NCI-H226 (cell line): ENCODE measurements at places on chromosomes 6 and 20.

GRCh38 chr20:52888096-52888495 is 84.1 kb upstream of the TSHZ2 start:
- DNase-seq = no peak

- no peak for DNase-seq
Measured at GRCh38 chr6:69732640-69733039, 64.2 kb downstream of the LMBRD1 start.

- peak; percentile 90 for DNase-seq
Measured at GRCh38 chr20:36467076-36467999, 74.0 kb upstream of the MYL9 start.

DNA sequence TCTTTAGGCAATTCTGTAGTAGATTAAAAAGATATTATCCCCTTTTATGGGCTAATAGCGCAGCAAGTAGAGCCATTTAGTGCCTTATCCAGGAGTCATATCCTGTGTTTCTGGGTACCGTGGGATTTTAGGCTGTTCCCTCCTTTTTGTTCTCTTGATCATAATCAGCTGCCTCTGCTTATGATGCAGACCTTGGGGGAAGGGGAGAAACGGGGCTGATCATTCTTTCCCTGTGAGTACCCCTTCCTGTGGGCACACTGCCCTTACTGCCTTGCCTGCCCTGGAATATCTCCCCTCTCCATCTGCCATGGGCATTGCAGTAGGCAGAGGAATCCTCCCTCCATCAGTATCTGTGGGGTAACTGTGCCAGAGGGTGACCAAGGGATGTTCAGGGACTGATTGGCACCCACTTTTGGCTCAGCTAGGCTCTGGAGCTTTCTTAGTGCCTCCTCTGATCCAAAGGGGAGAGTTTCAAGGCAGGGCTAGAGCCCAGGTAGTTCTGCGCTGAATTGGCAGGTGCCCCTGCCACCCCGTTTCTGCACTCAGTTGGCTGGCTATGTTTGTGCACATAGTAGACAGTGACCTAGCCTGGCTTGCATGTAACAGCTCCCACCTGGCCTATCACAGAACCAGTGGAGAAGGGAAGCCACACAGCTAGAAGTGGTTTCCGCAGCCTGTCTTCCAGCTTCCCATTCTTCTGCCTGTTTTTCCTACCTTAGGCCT is 103.3 kb downstream of the FIG4 start:
- peak; percentile 73 for DNase-seq

- DNase-seq = peak; percentile 20
Measured at GRCh38 chr6:109393157-109393885, 11.1 kb upstream of the CD164 start.

GRCh38 chr6:135576055-135576454 is 78.5 kb upstream of the AHI1 start:
- DNase-seq = peak; percentile 37

- no peak for DNase-seq
Measured at GRCh38 chr20:9966966-9967365, 67.8 kb upstream of the ANKEF1 start.

- no peak for DNase-seq
Measured at GRCh38 chr6:51019806-51020205, 201.1 kb downstream of the TFAP2B start.

DNA sequence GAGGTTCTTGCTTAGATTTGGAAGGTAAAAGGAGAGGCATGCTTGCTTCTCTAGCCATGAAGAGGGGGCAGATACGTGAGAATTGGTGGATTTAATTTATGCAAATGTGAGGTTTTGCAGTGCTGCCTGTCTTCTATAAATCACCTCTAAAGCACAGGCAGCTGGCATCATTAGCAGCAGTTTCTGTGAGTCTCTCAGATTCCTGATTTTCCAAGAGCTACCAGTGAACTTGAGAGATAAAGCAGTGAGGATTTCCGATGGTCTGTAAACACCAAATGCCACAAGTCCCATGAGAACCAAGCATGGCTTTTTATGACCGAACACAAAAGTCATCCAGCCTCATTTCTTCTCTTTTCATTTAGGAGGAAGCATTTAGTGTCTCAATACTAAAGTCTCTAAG is 3.2 kb upstream of the SIRPB2 start:
- DNase-seq = no peak

GRCh38 chr6:119934816-119935215 is 585.3 kb upstream of the MAN1A1 start:
- DNase-seq = no peak

DNA sequence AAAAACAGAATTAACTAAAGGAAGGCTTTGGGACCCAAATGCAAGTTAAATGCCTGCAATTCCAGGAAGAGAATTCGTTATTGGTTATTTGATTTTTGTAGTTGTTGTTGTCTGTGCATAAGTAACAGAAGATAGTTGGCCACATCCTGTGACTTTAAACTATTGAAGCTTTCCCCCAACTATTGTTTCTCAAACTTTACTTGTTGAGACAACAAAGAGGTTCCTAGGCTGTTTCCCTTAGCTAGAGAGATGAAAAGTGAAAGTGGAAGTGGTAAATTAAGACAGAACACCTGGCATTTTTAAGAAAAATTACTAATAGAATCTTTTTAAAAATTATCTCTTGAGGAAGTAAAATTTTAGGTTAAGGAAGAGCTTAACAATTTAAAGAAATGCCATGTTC is 525.2 kb downstream of the PKHD1 start:
- DNase-seq = no peak

DNA sequence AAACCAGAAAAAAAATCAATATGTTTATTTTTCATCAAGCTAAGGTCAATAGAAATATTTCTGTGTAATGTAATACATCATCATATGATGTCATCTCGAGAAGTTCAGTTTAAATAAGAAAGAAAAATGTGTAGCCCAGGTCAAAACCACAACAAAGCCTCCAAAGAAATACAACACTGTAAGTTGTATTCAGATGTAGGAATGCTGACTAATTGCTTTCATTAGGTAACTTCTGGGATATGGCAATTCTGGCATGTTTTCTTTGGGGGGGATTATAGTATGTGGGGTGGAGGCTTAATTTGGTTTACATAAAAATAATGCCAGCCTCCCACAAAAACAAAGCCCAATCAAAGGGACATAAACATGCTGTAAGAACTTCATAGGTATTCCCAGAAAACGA is 881.8 kb upstream of the CITED2 start:
- DNase-seq = no peak

- no peak for DNase-seq
Measured at GRCh38 chr6:1840491-1841121, 230.9 kb downstream of the FOXC1 start.

DNA sequence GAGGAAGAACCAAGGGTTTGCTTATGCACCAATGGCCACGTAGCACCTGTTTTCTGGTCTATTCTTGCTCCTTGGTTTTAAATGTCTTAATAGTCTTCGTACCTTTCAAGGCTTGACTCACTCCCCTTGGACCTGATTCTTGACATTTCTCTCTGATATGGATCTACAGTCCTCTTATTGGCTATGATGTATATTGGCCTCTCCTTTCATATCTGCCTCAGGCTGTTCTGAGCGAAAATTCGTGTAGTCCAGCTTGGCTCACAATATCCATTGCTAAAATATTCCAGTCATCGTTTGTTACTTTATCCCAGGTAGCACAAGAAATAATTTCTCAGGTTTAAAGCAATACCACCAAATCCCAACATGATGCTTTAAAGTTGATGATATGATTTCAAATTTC is 59.6 kb downstream of the MYB start:
- no peak for DNase-seq

DNA sequence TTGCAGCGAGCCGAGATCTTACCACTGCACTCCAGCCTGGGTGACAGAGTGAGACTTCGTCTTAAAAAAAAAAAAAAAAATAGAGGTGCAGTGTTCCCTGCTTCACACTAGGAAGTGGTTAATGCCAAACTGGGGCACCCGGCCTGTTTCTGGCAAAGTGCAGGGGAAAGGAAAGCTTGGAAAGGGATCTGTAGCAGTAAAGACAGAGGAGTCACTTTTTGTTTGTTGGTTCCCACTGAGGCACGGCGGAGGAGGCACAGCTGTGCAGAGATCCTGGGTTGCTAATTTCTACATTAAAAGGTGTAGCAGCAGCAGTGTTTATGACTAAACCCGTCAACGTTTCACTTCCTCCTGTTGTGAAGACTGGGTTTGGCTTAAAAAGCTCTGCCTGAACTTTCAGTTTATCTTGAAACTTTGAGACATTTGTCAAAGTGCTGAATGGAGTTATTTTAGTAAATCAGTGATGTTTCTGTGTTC is 125.6 kb downstream of the CARMIL1 start:
- DNase-seq = no peak

DNA sequence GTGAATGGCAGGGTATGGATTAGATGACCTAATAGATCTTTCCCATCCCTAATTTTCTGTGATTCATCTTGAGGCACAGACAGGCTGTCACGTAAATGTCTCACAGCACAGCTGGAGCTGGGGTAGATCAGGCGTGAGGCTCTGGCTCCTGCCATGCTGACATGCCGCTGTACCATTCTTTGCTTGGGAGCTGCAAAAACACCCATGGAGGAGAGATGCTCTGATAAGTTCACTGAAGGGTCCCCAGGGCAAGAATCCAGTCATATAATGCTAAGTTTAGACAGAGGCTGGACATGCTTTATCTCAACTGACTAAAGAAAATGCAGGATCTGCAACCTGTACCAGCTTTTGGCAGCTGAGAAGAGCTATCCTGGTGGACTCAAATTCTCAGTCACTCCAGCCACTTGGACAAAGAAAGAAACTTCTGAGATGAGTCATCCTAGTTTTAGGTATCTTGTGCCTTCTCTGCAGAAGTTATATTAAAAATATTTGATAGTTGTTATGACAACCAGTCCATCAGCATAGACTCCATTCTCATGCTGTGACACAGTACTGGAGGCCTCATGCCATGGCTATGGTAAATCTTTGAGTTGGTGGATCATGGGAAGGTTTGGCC is 185.1 kb upstream of the RAB32 start:
- peak; percentile 78 for DNase-seq

DNA sequence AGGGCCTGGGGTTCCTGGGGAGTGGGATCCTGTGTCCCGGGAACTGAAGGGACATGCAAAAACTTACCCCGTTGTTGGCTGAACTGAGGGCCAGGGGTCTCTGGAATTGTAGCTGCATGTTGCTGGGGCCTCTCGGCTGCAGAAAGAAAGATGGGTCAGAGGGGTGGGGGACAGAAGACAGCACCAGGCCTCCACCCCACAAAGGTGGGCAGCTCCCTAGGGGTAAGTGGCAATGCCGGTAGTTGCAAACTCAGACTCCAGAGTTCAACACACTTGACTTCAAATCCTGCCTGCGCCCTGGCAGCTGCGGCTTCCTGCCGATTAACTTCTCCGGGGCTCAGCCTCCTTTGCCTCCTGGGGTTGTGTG is 4.8 kb downstream of the ZBP1 start:
- DNase-seq = no peak

DNA sequence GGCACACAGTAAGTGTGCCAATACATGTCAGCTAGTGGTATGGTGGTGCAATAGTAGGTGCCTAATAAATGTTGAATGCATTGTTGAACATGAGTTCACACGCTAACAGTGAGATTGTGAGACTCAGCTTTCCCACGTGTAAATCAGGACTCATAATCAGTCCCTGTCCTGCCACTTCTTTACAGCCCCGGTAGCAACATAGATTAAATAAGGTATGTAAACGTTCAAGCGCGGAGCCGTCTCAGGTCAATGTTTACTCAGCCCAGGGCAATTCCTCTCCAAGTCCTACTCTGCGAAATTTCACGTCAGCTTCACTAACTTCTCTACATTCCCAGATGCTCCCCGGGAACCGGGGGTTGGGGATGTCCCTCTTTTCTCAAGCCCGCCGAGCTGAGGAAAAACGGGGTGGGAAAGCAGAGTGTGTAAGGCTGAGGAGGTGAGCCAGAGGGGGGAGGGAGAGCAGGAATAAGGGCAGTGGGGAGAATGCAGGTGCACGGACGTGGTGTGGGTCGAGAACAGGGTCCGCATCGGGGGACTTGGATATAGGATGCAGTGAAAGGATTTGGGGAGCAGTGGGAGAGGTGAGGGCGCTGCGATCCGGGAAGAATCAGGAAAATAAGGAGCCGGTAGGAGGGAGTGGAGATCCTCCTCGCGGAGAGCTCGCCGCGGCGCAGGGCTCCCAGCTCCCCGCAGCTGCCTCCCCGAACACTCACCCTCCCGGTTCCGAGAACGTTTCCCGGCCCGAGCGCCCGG is 544 bp upstream of the TP53INP2 start:
- DNase-seq = no peak

DNA sequence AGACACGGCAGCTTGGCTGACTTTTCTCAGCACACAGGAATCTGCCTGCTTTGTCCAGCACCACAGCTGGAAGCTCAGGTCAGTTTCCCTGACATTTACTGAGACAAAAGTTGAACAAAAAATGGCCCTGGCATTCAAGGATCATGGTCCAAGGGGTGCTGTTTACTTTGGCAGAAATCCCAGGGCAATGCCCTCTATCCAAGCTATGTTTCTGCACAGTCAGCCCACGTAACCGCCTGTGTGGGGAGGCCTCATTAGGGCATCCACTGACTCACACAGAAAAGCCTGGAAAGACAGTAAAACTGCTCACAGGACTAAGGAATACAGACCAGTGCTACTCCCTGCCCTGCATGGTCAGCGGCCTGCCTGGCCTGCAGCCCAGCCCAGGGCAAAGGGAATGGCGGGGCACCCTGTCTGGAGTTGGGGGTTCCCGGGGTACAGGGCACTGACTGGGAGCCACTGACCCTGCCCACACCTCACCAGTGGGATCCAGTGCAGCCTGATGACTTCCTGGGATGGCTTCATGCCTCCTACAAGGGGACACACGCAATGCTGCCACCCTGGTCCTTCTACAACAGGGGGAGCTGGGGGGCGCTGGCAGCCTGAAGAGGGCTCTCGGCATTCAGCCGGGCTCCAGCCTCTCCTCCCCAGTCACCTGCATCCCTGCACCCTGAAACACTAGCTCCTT is 77.1 kb downstream of the NINL start:
- DNase-seq = peak; percentile 79

DNA sequence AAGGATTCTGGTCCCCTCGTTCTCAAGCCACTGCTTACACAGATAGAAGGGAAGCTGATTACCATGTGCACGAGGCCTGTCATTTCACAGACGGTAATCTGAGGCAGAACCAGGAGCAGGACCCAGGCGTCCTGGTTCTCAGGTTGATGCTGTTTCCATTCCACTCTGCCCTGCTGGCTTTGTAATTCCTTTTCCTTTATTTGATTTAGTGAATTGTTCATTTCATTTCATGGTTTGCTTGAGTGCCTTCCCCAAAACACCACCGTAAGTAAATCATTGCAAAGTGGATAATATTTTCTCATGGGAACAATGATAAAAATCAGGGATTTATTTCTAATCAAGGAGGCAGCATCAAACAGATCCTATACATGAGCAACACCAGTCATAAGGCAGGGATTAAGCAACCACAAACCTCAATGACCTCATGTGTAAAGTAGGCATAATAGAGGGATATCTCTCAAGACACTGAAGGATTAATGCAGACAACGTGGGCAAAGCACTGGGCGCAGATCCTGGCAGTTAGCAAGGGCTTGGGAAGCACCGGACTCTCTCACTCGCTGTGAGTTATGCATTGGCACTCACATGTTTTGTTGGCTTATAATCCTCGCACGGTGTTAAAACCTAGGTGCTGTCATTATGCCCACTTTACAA is 229.5 kb upstream of the FOXQ1 start:
- DNase-seq = peak; percentile 99

- DNase-seq = no peak
Measured at GRCh38 chr6:166903500-166903899, 52.9 kb downstream of the RNASET2 start.
